ENCODE measurements at places on chromosomes 16 and 17. TPM values are rescaled to one million over a fixed set of nuclear protein-coding genes. Genes with fewer than 3 reads are reported as not detected.

Gene GP2
- total RNA-seq = not detected

Gene KRT40
- total RNA-seq = not detected

Gene PTGES3L
- 0.22 TPM for total RNA-seq

Gene OR1A1
- not detected for total RNA-seq

Gene TBC1D3D
- 8.4 TPM for total RNA-seq

Gene IRX3
- not detected for total RNA-seq

Gene HSF5
- total RNA-seq = 0.89 TPM

Gene TOB1
- 81.8 TPM for total RNA-seq

Gene SALL1
- not detected for total RNA-seq

DNA sequence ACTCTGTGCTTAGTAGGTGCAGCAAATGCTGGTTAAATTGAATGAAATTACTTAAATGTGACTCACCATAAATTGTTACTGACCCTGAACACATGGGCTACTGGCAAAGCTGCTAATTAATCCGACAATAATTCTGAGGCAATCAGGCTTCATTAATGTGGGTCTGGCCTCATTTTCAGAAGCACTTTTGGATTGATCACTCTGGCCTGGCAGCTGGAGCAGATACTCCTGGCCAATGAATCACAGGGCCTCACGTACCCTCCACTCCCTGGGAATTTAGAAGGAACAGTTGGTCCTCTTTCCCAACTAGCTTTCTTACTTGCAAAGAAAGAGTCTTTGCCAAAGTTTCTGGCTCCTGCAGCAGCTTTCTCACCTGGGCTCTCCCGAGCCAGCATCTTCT is 162.0 kb upstream of the ZKSCAN2 start:
- no peak for DNase-seq

- DNase-seq = peak; percentile 12
Observed at GRCh38 chr16:55248494-55248893, 75.5 kb upstream of the IRX6 start.

- no peak for DNase-seq
Observed at GRCh38 chr16:72125635-72126428, 32.2 kb downstream of the DHX38 start.

GRCh38 chr17:28748852-28749515 is 5.2 kb downstream of the TRAF4 start:
- DNase-seq = no peak

DNA sequence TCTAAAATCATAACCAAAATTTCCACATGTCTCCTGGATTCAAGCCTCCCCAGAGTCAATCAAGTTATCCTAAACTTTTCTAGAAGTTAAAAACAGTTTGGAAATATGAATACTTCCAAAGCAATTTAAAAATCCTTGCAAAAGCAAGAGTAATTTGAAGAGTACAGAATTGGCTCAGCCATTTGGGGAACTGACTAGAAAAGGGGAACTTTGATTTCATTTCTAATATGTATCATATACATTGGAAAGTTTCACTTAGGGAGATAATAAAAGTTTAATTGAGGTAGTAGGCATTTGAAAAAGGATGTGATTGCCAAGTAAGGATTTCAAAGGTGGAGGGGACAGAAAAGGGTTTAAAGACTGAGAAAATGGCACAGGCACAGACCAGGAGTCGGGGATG is 9.0 kb upstream of the SLFN12L start:
- DNase-seq = no peak

GRCh38 chr17:65013613-65014391 is 42.7 kb downstream of the GNA13 start:
- DNase-seq = peak; percentile 35

DNA sequence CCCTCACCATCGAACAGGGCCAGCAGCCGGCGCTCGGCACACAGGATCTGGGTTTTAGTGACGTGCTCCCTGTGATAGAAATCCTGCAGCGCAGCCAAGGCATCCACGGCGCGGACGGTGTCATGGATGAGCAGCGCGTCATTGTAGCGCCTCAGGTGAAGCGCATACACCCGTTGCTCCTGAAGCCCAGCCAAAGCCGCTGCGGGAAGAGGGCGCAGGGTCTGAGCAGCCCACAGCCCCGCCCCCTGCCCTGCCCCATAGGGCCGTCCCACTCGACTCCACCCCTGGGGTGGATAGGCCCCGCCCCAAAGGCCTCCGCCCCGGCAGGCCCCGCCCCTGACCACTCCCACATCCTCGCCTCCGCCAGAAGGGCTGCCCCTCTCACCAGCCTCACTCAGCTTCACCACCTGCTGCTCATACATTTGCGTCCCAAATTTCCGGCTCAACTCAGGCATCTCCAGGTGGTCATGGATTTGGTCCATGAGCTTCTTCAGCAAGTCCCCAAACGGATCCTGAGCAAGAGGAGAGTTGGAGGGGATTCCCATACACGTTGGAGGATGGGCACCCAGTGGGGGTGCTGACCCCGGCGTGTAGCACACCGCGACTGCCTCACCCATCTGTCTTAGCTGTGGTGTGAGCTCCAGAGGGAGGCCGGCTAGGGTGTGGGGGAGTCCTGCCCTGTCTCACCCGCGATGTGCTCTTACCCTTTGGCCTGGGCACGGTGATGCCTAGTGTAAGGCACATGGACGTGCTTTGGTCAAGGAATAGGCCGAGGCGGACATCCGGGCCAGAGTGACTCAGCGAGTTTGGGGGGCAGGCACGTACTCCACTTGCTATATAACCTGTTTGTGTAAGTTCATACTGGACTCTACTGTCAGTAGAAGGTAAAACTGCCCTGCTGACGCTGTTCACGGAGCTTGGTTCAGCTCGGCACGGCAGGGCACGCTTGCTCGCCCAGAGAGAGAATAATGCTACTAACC is 4.6 kb downstream of the DHX58 start:
- DNase-seq = peak; percentile 94

GRCh38 chr17:2361010-2361760 is 23.9 kb downstream of the SGSM2 start:
- no peak for DNase-seq

GRCh38 chr17:67137860-67138259 is 93.5 kb downstream of the CACNG1 start:
- peak; percentile 8 for DNase-seq

- DNase-seq = no peak
Observed at GRCh38 chr17:29710891-29711418, 88.2 kb upstream of the CORO6 start.

DNA sequence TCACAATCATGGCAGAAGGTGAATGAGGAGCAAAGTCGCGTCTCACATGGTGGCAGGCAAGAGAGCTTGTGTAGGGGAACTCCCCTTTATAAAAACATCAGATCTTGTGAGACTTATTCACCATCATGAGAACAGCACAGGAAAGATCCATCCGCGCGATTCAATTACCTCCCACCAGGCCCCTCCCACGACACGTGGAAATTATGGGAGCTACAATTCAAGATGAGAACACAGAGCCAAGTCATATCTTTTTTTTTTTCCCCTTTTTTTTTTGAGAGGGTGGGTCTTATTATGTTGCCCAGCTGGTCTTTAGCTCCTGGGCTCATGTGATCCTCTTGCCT is 60.0 kb downstream of the RPTOR start:
- no peak for DNase-seq
